ENCODE measurements at places on chromosomes 4 and X.

DNA sequence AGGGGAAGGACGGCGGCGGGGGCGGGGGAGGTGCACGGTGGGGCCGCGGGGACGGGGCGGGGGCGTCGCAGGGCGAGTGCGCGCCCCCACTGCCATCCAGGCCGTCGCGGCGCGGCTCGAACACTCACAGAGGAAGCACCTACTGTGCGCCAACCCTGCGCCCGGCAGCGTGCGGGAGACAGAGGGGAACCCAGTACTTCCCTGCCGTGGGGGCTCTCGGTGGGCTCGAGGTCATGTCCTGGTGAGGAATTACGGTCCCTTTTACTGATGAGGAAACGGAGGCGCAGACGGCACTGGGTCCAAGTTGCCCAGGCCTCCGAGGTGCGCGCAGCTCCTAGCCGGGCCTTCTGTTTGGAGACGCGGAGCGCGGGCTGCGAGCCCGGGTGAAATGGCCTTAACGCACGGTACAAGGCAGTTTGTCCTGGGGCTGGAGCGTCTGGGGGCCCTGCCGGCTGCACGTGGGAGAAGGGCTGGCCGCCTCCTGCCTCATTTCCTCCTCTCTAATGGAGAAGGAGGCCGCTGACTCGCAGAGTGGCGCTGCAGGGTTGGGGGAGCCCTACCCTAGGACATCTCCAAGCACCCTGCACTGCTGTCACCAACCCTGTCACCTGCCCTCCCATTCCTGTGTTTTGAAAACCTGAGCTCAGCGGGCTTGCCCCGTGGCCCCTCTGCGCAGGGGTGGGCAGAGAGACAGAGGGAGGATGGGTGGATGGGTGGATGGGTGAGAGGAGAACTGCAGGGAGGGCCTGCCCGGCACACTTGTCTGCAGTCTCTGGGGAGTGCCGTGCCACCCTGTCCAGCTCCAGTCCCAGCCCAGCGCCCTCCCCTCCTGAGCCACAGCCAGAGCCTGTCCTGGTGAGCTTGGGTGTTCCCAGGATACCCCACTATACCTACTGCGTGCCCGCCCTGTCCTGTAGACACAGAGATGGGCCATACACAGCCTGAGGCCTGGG lies 106.0 kb downstream of the ADRA2C start:
- DNase-seq, result no peak

- peak; percentile 56 for DNase-seq
Observed at GRCh38 chr4:128571747-128572146, 237.8 kb upstream of the JADE1 start.

- DNase-seq, result no peak
Observed at GRCh38 chr4:113823291-113823659, 61.7 kb upstream of the CAMK2D start.

DNA sequence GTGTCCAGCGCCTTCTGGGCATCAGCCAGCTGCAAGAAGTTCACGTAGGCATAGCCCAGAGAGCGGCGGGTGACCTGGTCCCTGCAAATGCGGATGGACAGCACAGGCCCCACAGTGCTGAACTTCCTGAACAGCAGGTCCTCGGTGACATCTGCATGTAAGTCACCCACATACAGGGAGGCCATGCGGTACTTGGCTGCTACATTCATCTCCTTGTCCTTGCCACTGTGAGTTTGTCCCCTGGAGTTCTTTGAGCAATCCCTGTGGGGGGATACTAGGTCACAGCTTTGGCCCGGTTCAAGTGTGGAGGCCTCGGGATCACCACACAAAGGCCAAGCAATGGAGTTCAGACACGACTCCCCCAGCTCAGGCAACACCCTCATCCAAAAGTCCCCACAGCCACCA lies 776 bp downstream of the PABPC4L start:
- no peak for DNase-seq

- no peak for DNase-seq
Observed at GRCh38 chr4:119501740-119502139, 126.9 kb downstream of the PDE5A start.

- DNase-seq, result no peak
Observed at GRCh38 chr4:96698831-96699230, 858.9 kb downstream of the PDHA2 start.

GRCh38 chrX:12814420-12814819 lies 23.2 kb downstream of the PRPS2 start:
- DNase-seq, result peak; percentile 17

DNA sequence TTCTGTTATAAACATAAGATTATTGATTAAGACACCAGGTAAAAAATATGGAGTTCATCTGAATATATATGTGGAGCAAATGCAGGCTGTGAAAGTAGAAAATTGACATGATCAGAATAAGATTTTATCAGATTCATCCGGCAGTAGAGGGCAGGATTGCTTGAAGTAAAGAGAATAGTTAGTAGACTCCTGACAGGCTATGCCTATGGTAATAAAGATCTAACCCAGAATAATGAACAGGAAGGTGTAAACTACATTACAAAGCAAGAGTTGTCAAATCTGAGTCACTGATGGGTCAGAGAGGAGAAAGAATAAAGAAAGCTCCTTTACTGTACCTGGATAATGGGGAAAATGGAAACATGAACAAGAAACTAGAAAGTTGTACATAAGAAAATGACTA lies 20.8 kb upstream of the TMEM184C start:
- DNase-seq, result no peak

DNA sequence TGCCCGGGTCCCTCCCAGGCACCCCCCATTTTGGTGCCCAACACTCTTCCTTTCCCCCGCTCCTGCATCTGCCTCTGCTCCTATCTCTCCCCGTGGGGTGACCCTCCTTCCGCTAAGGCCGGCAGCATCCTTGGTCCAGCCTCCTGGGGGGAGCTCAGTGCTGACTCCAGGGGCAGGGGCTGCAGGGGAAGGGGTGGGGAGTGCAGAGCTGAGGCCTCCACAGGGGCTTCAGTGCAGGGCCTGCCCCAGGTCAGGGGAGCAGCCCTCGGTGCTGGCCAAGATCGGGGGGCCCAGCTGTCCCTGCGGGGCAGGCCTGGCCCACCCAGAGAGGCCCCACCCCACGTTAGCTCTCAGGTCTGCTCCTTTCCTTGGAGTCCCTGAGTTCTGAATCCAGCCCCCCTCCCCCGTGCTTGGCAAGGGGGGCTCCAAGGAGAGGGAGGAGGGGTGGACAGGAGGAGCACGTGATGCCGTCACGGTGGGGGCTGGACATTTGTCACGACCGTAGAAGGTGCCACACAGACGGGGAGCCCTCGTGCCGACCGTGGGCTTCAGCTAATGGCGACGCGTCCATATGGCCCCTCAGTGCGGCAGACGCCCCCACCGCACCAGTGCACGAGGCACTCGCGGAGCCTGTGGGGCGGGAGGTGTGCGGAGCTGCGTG lies 63.5 kb upstream of the ADRA2C start:
- no peak for DNase-seq

- DNase-seq, result no peak
Observed at GRCh38 chr4:173862754-173863153, 332.7 kb upstream of the HAND2 start.

DNA sequence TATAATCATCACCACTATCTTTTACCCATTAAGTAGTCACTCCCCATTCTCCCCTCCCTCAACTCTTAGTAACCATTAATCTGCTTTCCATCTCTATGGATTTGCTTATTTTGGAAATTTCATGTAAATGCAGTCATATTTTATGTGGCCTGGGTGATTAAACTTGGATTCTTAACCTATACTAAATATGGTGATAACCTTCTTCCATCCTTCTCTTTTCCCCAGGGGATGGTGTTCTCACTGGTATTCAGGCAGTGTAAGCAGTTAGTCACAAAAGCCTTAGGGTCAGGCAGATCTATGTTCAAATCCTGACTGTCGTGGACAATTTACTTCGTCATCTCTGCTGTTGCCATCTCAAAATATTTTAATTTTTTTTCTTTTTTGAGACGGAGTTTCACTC lies 29.6 kb downstream of the RAB40AL start:
- DNase-seq, result no peak

DNA sequence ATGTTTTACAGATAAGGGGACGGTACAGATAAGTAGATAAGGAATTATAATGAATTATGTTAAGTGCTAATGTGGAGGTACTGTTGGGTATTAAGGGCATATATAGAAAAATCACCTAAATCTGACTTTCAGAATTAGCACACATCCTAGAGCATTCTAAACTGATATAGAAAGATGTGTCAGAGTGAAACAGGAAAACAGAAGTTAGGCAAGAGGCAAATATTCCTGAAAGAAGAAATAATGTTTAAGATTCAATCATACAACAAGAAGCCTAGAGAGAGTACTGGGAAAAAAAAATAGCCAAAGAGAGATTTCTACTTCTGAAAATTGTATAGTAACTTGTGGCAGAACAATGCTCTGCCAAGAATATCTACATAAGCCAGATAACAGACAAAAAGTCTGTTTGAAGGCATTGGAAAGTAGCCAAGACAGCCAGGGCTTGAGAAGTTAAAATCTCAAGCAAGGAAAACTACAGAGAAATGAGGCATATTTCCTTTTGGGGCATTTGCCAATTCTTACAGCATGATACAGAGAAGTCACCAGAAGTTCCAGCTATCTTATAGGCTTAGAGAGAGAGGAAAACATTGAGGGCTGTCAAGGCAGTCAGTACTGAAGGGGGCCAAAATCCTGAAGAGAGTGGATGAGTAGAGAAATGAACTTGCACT lies 646.0 kb downstream of the RPA4 start:
- DNase-seq, result no peak
